ENCODE measurements at places on chromosomes 2 and 18. TPM values are rescaled to one million over a fixed set of nuclear protein-coding genes. Genes with fewer than 3 reads are reported as not detected.

Gene ZNF397
- 17.2 TPM for total RNA-seq

Gene TUBB8B
- not detected for total RNA-seq

Gene IL36G
- total RNA-seq: not detected

Gene RAD51AP2
- not detected for total RNA-seq

Gene CCL20
- 3.0 TPM for total RNA-seq

Gene TRIM43
- not detected for total RNA-seq

Gene LYPD6B
- 2.1 TPM for total RNA-seq

Gene NAT8
- not detected for total RNA-seq

Gene GBX2
- not detected for total RNA-seq

Gene RFTN2
- 5.9 TPM for total RNA-seq

Gene CCDC148
- 1.2 TPM for total RNA-seq

Gene TIA1
- 115 TPM for total RNA-seq

Gene RNPEPL1
- total RNA-seq: 48.7 TPM

Gene CYP26B1
- total RNA-seq: not detected

Gene GAL3ST2
- total RNA-seq: under 0.01 TPM

Gene CTDSP1
- 35.0 TPM for total RNA-seq

Gene ANKRD36
- 22.6 TPM for total RNA-seq

Gene ARHGEF33
- 1.2 TPM for total RNA-seq

Gene TLX2
- total RNA-seq: not detected

Gene DYSF
- total RNA-seq: 0.30 TPM

Gene EFR3B
- 1.4 TPM for total RNA-seq

Gene MROH2A
- total RNA-seq: not detected

Gene ASPRV1
- total RNA-seq: 0.30 TPM

Gene MC4R
- not detected for total RNA-seq

Gene SLC4A3
- 6.6 TPM for total RNA-seq

Gene LBX2
- total RNA-seq: 1.3 TPM
